ENCODE measurements at places on chromosomes 7 and 10.

DNA sequence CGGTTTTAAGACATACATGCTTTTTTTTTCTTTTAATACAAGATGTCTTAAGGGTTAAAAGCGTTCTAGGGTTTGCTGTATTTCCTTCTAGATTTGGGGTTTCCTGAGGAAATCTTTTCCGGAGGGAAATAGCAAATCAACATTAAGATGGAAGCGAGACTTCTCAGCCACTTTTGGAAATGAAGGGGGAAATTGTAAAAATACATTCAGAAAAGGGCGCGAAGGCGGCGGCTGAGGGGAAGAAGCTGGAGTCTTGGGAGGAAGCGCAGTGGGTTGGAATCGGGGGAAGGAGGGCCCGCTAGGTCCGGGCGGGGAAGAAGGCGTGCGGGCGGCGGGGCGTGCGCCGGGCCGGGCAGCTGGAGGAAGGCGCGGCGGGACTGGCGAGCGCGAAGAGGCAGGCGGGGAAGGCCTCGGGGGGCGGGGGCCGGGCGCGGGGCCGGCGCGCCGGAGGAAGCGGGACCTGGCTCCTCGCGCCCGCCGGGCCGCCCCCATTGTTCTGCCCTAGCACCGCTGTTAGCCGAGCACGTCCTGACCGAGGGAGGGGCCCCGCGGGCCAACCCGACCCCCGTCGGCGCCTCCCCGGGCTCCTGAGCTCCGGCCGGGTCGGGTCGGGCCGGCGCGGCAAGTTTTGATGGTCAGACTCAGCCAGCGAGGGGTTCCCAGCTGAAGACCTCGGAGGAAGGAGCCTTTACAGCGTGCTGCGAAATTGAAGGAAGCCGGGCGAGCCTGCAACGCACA is 1.5 kb upstream of the SKIDA1 start:
- DNase-seq: peak; percentile 60

GRCh38 chr7:130844811-130845580 is 111.0 kb upstream of the KLF14 start:
- no peak for DNase-seq

GRCh38 chr7:76352193-76352592 is 6.6 kb downstream of the YWHAG start:
- no peak for DNase-seq

- peak; percentile 63 for DNase-seq
Measured at GRCh38 chr7:70856901-70857630, 274.9 kb upstream of the GALNT17 start.

- DNase-seq: no peak
Measured at GRCh38 chr7:155351120-155351870, 53.6 kb downstream of the INSIG1 start.

GRCh38 chr7:116185956-116186355 is 24.4 kb upstream of the TES start:
- no peak for DNase-seq

DNA sequence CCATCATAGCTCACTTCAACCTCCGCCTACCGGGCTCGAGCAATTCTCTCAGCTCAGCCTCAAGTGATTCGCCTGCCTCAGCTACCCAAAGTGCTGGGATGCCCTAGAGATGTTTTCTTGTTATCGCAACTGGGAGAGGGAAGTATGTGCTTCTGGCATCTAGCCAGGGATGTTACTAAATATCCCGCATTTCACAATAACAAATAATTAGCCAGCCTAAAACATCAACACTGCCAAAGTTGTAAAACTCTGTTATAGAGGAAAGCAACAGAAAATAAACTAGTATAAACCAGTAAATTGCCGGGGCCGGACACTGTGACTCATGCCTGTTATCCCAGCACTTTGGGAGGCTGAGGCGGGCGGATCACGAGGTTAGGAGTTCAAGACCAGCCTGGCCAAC is 7.2 kb downstream of the INA start:
- no peak for DNase-seq

GRCh38 chr7:111474723-111475418 is 87.4 kb downstream of the IMMP2L start:
- DNase-seq: no peak

- no peak for DNase-seq
Measured at GRCh38 chr7:28981161-28981465, 23.0 kb upstream of the TRIL start.

GRCh38 chr7:67631476-67631875 is 634.8 kb downstream of the TYW1 start:
- no peak for DNase-seq

DNA sequence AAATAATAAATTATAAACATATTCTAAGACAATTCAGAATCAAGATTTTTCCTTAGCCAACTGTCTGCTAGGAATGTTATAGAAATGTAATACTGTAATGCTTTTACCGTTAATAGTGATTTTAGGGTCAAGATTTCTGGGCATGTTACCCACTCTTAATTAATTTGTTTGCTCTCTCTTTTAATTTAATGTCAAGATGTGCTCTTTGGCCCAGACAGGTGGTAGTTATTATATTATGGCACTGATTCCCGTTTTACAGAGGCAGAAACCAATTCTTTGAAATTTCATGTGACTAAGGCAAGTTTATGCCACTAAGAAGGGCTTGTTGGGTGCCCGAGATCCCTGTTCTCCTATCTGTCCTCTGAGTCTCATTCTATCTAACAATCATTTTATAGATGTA is 959 bp upstream of the FAM107B start:
- DNase-seq: no peak

Data from SW480 (cell line).